ENCODE measurements at places on chromosomes 12 and 14.
A peak's percentile ranks its signal among the peaks of the same experiment; 100 is the strongest.

DNA sequence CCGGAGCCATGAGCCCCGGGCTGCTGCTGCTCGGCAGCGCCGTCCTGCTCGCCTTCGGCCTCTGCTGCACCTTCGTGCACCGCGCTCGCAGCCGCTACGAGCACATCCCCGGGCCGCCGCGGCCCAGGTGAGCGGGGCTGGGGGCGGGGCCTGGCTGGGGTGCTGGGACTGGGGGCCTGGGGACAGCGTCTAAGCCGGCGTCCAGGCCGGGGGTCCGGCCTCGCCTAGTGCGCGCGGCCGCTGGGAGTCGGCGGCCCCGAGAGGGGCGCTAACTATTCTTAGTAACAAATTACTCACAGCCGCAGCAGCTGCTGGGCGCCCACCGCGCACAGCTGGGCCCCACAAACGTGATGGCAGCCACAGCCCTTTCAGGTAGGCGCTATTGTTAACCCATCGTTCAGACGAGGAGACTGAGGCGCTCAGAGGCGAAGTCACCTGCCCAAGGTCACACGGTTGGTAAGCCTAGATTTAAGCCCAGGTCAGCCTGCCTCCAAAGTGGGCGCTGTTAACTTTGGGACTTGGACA lies 374 bp downstream of the CYP46A1 start:
- peak; percentile 18 for DNase-seq

DNA sequence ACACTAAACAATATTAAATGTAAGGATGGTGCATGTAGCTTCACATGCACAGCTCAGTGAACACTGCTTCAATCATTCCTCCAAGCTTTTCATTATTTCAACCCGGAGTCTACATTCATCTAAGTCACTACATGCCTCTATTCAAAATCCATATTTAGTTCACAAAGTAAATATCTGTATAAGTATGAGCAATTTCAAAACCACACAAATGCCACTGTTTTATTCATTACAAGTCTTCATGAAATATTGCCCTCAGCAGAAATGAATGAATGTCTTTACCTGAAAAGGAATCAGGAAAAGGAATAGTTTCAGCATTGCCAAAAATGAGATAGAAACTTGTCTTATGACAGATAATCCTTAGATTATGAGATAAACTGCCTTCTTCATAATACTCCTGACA lies 149.4 kb downstream of the SLC38A4 start:
- no peak for DNase-seq

DNA sequence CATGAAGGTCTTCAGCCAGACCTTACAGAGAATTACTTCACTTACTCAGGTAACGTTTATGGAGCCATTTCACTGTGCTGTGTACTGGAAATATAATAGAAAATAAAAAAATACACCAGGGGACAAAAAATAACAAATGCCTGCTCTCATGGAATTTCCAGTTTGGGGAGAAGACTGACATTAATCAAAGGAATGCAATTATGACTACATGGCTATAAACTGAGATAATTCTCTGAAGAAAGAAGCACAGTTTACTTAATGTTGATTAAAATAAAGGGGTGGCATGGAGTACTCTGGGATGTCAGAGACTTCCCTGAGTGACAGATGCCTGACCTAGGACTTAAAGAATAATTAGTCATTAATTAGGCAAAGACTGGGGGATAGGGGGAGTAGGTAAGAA lies 59.0 kb downstream of the DENND5B start:
- no peak for DNase-seq

- no peak for DNase-seq
Measured at GRCh38 chr12:10196210-10196609, 16.5 kb upstream of the GABARAPL1 start.

DNA sequence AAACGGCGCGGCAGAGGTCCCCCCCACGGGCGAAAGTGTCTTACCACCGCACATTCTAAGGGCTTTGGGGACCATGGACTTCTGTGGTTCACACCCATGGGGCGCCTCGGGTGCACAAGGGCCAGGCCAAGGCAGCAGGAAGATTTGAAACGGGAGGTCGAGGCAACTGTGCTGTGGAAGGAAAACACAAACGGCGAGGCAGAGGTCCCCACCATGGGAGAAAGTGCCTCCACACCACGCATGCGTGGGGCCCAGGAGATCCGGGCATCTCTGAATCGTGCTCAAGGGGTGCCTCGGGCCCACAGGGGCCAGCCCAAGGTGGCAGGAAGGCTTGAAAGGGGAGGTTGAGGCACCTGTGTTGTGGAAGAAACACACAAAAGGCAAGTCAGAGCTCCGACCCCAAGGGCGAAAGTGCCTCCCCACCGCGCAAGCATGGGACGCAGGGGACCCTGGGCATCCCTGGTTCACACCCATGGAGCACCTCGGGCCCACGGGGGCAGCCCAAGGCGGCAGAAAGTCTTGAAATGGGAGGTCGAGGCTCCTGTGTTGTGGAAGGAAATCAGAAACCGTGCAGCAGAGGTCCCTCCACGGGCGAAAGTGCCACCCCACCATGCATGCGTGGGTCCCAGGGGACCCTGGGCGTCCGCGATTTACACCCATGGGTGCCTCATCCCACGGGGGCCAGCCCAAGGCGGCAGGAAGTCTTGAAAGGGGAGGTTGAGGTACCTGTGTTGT lies 371.0 kb downstream of the ALG10 start:
- no peak for DNase-seq

DNA sequence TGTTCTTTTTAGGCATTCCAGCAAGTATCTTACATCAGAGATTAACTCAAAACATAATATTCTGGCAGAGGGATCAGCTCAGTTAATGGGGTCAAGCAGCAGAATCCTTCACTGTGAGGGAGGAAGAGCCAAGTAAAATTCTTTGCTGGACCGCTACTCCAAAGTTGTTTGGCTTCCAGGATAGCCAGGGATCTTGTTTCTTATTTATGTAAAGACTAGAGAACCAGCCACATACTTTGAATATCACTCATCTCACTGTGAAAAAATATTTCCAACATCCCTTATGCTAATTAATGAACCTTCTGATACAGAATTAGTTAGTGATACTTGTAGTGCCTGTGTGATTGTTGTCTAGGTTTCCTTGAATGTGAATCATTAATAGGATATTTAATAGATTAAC lies 94.2 kb downstream of the PLEKHA5 start:
- no peak for DNase-seq

- no peak for DNase-seq
Measured at GRCh38 chr12:26299751-26300150, 104.4 kb downstream of the SSPN start.

DNA sequence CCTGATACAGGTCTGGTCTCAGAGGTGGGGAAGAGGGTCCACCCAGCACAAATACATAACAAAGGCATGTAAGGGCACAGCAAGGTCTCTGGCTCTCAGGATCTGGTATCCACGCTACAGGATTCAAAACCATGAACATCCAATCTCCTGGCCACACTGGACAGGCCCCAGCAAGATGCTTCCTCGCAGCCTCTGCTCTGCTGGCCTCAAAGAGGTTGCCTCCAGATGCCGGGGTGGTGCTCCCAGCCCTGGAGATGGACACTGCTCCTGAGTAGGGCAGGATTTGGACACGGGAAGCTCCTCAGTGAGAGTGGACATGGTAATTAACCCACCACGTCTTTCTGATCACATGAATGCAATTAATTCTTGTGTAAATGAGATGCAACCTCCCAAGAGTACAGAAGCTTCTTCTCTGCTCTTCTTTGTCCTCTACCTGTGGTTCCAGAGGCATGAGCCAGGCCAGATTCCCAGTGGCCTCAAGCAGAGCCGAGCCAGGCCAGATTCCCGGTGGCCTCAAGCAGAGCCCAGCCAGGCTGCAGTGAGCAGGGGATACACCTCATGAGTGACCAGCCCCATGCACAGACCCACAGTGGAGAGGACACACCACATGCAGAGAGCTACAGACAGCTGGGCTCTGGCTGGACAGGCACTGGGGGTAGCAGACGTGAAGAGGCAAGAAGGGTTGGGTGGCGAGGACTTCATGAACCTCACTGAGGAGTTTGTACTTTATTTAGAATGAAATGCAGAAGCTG lies 186.4 kb downstream of the PIWIL1 start:
- no peak for DNase-seq

GRCh38 chr14:105487986-105488777 lies 1.5 kb downstream of the CRIP1 start:
- DNase-seq = no peak

- DNase-seq = no peak
Measured at GRCh38 chr12:50733706-50734105, 30.2 kb upstream of the ATF1 start.

DNA sequence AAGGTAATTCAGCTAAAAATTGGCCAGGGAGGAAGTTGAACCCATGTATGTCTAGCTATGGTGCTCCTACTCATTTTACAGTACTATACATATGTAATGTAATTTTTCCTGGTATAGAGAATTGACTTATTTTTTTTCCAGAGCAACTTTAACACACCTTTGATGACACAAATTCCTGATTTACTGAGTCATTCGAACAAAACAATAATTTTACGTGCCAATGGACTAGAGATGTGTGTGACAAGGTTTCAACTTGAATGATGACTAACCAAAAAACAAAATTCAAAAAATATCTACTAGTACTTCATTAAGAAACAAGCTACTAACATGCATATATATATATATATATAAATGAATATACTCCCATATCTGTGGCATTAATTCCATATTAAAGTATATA lies 180.5 kb downstream of the KITLG start:
- no peak for DNase-seq

DNA sequence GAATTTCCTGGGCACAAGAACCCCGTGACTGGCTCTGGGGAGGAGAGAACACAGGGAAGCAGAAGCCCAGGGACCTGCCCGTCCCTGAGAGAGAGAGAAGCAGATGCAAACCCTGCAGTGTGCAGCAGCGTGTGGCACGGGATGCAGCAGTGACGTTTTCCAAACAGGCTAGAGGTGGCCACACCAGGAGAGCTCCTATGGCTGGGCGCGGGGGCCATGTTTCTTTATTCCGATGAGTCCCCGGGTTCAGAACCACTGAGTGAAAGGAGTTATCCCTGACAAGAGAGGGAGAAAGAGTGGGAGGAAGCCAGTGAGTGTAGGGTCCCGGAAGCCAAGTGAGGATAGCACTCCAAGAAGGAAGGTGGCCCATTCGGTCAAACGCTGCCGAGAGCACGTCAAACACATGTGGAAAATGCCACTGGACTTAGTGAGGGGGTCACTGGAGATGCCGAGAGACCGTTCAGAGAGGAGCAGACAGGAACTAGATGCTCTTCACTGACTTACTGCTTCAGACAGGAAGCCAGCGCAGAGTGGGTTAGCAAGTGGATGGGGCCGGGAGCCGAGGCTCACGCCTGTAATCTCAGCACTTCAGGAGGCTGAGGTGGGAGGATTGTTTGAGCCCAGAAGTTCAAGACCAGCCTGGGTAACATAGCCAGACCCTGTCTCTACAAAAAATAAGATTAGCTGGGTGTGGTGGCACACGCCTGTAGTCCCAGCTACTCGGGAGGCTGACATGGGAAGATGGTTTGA lies 123.0 kb downstream of the BCL11B start:
- DNase-seq = no peak

- no peak for DNase-seq
Measured at GRCh38 chr12:6461401-6462233, 8.9 kb downstream of the VAMP1 start.

DNA sequence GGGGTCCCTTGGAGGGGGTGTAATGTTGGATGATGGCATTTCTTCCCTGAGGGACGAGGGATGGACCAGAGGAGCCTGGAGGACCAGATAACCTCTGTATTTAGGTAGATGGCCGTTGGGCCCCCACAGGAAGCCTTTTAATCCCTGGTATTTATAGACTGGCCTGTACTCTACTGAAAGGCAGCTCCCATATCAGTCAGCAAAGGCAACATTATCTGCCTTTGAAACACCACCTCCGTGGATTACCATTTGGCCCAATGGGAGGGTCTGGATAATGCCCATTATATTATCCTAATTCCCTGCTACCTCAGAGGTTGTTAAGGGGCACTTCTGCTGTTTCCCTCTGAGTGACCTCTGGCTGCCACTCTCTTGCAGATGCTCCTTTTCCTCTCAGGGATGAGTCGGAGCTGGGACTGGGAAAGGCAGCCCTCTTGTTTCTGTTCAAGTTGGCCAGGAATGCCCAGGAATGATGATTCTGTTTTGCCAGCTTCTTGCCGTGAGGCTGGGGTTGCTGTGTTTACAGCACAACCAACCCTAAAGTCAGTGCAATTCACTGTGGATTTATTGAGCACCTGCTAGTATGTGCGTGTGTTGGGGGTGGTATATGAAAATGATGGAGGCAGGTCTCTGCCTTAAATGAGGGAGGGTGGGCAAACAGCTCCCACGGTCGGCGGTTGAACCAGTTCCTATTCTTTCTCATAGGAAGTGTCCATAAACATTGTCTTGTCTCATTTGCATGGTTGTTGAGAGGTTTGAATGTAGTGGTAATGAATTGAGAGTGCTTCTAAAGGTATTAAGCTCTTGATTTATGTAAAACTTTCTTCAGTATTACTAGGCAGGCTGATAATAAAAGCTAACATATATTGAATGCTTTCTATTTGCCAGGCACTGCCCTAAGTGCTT lies 18.1 kb downstream of the SUSD6 start:
- no peak for DNase-seq

- no peak for DNase-seq
Measured at GRCh38 chr14:25231004-25231403, 181.1 kb upstream of the STXBP6 start.

GRCh38 chr14:74508844-74509428 lies 15.4 kb downstream of the ISCA2 start:
- no peak for DNase-seq

- no peak for DNase-seq
Measured at GRCh38 chr14:56555921-56556570, 23.6 kb upstream of the TMEM260 start.

DNA sequence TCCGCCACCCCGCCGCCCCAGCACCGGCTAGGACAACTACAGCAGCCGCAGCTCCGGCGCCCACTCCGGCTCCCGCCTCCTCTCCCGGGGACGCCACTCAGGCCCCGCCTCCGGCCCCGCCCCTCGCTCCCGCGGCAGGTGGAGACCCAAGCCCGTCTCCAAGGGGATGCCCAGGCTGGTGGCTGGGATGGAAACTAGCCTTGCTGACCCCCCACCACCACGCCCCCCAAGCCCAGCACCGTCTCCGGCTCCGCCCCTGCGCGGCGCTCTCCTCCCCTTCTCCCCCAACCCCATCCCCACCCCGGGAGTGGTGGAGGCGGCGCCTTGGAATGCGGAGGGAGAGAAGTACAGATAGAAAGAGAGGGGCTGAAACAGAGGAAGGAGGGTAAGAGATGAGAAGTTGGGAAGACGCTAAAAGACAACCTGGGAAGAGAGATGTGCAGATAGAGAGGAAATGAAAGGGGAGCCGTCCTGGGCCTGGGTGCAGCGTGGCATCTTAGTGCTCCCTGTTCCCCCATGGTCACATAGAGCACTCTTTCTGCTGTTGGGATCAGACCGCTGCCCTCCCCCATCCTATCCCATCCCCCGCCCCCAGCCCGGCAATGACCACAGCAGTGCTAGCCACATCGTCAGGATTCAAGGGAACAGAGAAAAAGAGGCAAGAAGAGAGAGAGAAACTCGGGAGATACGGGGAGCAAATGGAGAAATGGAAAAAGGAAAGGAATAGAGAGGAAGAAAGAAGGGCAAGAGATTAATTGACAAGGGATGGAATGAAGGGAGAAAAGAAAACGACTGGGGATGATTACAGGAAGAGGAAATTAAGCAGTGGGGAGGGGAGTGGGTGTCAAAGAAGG lies at the start of gene ITGA7:
ITGA7 (minus strand) TSS at position 64 of the 854 bp plus-strand sequence. CDS start 222 bp downstream, outside the sequence.
- peak; percentile 17 for DNase-seq
